ENCODE measurements at places on chromosomes 4 and X.

DNA sequence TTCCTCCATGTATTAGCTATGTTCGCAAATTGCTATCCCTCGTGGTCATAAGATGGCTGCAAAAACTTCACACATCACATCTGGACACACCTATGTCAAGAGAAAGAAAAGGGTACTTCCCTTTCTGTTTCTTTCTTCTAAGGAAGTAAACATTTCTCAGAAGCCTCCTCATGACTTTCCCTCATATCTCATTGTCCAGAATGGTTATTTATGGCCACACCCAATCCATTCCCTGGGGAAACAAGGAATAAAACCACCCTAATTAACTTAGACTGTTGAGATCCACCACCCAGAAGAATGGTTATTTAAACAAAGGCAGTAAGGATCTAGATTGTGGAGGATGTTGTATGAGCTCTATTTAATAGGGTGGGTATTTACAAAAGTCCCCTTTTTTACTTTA lies 160.8 kb upstream of the LNX1 start:
- DNase-seq, result no peak

DNA sequence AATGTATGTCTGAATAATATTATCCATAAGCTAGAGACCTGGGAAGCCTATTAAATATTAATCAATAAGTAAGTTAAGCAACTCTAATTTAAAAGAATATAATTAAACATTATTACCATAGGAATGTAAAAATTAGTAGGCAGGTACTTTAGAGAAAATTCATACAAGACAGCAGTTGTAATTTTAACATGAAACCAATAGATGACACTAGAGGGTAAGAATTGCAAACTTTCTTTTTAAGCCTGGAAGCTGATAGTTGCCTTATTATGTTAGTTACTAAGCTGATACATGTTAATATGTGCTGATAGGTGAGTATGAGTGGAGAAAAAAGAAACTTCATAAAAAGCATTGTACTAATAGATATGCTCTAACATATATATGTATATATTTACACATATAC lies 1157.4 kb downstream of the FAM133A start:
- no peak for DNase-seq

GRCh38 chr4:173685831-173686210 lies 155.8 kb upstream of the HAND2 start:
- DNase-seq, result no peak

GRCh38 chr4:138761638-138762220 lies 253.9 kb upstream of the NOCT start:
- DNase-seq, result no peak

GRCh38 chr4:41144812-41145211 lies 69.5 kb downstream of the APBB2 start:
- no peak for DNase-seq

GRCh38 chr4:99653916-99654315 lies 3.7 kb downstream of the C4orf54 start:
- DNase-seq, result no peak

DNA sequence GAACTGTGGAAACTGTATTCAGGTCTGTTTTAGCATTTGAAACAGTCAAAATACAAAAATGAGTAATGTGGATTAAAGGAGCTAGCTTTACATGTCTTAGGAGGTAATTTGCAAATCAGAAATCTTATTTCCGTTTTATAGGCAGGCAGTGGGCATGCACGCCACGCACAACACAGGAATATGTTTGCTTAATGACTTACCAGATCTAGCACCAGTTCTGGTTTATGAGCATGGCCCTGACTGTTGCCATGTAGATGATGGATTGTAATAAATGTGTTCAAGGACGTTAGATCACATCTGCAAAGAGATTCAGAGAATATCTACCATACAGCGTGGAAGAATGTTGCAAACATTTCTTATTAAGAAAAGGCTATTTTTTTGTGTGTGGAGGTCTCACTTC lies 344.5 kb upstream of the NR3C2 start:
- DNase-seq, result no peak

GRCh38 chr4:85725721-85726170 lies 250.8 kb downstream of the ARHGAP24 start:
- DNase-seq, result no peak

GRCh38 chr4:185811509-185812364 lies at the start of gene SORBS2:
Gene SORBS2, minus strand, starts transcription at chr4:185812194. Its CDS starts 121,623 bp downstream, at chr4:185690571.
- DNase-seq, result no peak

Data from stimulated activated CD4-positive, alpha-beta T cell treated with anti-CD3 and anti-CD28 coated beads, Interleukin-2, amount 100 ng/mL, for 24 hours (primary cell).